ENCODE measurements at places on chromosomes 12 and 14. TPM values are rescaled to one million over a fixed set of nuclear protein-coding genes. Genes with fewer than 3 reads are reported as not detected.

The PDE3A gene
- 2.1 TPM for total RNA-seq

The LRRC43 gene
- total RNA-seq: not detected

The NPFF gene
- not detected for total RNA-seq

The PRPF39 gene
- 32.4 TPM for total RNA-seq

The SLC5A8 gene
- total RNA-seq: not detected

The HOXC9 gene
- 14.6 TPM for total RNA-seq
